Activated CD4-positive, alpha-beta T cell treated with anti-CD3 and anti-CD28 coated beads, Interleukin-2, amount 10 ng/mL, durations not matched to agents 7 days and 5 days (primary cell): ENCODE measurements at places on chromosomes 4 and X. TPM values are rescaled to one million over a fixed set of nuclear protein-coding genes. Genes with fewer than 3 reads are reported as not detected.

EVC2 gene
- total RNA-seq = 0.56 TPM

S100P gene
- 5.3 TPM for total RNA-seq

TDO2 gene
- total RNA-seq = not detected

TEX13D gene
- total RNA-seq = not detected

NDP gene
- not detected for total RNA-seq
